ENCODE measurements at places on chromosomes 1 and 21.

GRCh38 chr1:47399138-47399845 lies 16.8 kb upstream of the FOXE3 start:
- no peak for DNase-seq

DNA sequence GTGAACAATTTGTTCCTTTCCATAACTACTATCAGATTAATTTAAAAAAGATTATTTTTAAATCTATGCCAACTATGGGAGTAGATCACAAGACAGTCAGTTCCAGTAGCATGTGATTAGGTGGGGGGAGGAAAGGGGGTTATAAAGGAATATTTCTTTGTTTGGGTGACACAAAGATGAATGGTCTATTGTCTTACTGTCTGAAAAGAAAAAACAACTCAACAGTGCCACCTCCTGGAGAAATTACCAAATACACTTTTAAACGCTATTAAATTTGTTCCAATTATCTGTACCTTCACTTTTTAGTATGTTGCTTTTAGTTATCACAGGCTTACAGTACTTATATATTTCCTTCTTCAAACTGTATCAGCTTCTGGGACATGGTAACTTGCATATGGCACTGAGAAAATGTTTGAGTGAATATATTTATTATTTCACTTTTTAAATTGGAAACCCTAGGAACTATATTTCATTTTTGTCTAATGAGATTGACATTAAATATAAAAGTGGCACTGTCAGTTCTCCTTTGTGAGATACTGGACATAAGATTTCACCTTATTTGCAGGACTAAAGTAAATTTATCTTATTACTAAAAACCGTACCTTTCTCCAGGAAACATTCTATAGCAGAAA lies 1.7 kb upstream of the SORT1 start:
- no peak for DNase-seq

GRCh38 chr1:108557296-108557695 lies 2.6 kb upstream of the EEIG2 start:
- DNase-seq, result no peak

DNA sequence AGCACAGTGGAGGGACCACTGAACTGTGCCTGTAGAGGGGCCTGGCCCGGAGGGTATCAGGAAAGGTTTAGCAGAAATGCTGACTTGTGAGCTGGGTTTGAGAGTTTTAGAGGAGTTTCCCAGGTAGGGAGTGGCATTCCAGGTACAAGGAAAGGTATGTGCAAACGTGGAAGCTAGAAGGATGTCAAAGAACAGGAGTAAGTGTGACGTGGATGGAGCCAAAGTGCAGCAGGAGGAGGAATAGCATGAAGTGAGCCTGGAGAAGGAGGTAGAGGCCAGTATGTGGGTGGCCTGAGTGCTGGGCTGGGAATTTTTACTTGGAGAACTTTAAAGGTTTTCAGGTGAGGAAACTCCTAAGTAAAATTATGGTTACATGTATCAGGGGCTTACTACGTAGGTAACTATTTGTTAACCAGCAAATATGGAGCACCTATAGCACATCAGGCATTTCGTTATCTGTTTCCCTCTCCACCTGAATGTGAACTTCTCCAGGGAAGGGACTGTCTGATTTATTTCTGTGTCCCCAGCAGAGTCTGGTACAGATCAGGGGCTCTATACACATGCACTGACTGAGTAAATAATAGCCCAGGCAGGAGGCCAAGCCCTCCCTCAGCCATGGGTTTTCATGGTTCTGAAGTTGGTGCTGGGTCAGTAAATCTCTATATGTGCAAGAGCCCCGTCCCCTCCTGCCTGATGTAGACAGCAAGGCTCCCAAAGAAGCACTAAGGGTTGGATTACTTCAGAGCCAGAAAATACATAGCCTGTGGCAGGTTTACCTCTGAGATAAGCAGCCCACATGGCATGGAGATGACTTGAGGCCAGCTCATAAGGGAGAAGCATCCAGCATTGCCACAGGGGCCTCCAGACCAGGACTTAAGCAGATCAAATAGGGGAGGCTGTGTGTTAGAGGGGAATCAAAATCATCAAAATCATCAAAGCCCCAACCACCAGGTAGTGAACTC lies 43.4 kb downstream of the CDCP2 start:
- no peak for DNase-seq

- DNase-seq, result no peak
Observed at GRCh38 chr1:9476790-9477463, 62.3 kb upstream of the SLC25A33 start.

DNA sequence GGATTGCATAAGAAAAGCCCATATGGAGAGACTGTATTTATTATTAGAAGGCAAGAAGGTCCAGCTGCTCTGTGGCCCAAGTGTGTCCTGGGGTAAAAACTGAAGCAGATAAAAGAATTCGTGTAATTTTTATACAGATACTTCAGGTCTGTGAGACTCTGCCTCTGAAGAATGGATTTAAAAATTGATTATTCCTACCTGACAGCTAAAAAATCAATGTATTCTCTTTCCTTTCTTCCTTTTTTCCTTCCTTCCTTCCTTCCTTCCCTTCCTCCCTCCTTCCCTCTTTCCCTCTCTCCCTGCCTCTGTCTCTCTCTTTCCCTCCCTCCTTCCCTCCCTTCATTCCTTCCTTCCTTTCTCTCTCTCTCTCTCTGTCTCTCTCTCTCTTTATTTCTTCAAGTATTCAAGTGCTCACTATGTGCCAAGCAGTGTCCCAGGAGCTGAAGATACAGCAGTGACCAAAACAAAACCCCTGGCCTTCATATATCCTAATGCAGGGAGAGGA lies 11.3 kb upstream of the MGST3 start:
- DNase-seq, result no peak

DNA sequence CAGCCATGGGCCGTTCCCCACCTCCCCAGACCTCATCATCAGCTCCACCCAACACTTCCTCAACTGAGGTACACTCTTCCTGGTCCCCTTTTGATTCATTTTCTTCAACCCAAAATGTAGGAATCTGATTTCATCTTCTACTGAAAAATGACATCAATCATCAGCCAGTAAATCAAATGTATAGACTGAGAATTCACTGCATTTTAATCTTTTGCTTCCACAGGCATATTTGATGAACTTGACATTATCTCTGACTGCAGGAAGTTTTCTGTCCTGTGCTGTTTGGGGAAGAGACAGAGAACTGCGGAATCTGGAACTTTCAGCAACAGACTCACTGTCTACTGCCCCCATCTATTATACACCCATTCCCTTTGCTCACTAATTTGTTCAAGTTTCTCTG lies 7.8 kb downstream of the PYHIN1 start:
- no peak for DNase-seq

- DNase-seq, result no peak
Observed at GRCh38 chr1:173893611-173894010, 23.5 kb downstream of the SERPINC1 start.

DNA sequence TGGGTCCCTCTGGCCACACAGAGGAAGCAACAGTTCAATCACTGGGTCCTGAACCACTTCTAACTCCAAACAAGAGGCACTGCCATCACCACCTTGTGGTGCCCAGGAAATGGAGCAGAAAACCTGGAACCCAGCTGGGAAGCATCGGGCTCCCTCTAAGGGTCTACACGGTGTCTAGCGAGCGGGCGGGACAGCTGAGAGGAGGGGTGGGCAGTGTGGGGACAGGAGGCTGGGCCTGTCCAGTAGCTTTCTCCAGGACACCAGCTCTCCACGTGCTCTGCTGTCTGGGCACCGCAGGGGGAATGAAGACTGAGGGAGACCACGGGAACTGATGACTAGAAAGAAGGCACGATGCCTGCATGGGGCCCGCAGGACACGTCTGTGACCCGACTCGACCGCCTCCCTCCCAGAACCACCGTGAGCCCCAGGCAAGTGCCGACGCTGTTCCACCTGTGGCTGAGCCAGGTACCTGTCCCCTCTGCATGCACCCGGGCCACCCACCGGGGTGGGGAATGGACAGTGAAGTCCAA lies 5.4 kb upstream of the PRDM15 start:
- no peak for DNase-seq

DNA sequence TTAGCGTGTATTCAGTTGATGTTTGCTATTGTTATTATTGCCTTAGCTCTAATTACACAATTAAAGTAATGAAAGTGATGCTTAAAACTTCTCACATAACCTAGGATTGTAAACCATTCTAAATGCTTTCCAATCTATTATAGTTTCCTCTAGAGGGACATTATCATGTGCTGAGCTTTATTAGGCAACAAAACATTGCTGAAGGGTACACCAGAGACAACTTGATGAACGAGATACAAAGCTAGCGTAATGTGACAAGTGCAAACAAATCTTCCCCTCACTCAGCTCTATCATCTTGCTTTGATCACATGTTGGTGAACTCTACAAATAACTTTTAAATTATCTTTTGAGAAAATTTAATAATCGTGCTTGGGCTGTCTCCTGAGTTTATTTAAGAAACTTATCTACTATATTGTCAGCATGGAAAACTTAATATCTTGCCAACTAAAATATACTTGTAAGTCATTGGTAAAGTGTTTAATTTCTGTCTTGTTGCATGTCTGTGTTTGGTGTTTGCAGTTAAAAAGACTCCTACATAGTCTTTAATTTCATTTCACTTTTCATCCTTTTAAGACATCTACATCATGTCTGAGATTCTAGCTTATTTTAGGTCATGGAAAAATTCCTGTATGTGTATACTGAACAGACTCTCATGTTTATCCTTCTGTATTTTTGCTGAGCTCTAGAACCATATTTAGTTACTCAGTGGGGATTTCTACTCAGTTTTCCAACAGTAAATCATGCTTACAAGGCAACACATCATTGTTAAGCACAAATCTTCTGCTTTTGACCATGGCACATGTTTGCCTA lies 104.2 kb upstream of the ADAMTS5 start:
- no peak for DNase-seq

GRCh38 chr21:14084701-14085100 lies 126.1 kb downstream of the LIPI start:
- no peak for DNase-seq

- DNase-seq, result no peak
Observed at GRCh38 chr1:100542285-100542684, 4.3 kb downstream of the GPR88 start.

- no peak for DNase-seq
Observed at GRCh38 chr1:33459691-33460090, 12.8 kb upstream of the ZSCAN20 start.

DNA sequence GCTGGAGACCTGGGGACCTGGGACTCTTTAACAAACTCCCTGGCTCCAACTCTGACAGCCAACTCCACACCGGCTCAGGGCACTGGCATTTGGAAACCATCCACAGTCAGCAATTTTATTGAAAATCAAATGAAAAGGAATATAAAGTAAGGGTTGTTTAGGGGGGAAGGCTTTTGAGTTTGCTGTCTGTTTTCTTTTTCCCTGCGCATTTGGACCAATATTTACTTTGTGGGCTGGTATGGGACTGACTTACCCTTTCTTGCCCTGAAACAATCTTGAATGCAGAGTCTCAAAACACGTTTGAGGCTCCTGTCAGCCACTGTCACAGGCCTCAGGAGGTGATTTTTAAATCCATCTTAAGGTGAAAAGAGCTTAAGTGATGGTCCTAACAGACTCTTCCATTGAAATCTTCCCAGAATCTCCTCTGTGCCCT lies 15.4 kb upstream of the EFHD2 start:
- no peak for DNase-seq

DNA sequence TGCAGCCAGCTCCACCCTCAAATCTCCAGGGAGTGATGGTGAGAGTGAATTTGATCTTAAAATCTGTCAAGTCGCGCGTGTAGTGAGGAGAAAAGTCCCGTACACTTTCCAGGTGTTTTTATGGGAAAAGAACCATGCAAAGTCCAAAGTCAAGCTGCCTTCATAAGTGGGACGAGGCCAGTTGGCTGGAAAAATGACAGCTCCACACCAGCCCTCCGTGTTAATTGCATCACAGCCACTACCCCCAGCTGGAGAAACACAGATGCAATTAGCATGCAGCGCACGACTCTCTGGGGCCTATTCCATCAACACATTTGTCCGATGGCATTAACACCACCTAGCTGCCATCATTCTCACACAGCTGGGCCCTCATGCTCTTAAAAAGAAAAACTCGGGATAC lies 68.4 kb downstream of the KLHDC7A start:
- no peak for DNase-seq

DNA sequence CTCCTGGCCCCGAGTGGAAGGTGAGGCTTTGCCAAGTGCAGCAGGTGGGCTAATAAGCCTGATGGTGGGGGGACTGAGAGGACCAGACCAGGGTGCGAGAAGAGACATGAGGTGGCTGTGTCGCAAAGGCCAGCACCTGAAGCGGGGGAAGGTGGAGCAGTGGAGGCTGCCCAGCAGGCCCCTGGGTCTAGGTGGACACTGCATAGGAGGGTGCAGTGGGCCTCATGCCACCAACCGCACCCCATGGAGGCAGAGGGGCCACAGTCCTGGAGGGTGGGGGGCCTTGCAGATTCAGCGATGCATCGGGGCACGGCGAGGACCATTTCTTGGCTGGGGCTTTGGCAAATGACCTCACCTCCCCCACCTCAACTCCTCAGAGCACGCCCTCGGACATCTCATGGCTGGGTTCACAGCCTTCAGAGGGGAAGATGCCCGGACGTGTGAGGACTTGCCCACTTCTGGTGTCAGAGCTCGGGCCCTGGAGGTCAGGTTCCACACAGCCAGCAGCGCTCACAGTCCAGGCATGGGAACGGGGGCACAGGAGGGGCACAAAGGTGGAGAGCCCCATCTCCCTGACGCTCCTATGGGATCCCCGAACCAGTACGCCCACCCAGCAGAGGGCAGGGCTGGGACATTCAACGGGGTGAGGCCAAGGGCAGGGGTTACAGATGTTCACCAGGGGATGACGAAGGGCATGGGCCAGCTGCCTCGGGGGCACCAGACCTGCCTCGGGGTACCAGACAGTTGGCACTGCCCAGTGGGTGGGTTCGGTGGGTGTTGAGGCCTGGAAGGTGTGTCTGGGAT lies 35.4 kb downstream of the UBE2G2 start:
- no peak for DNase-seq

DNA sequence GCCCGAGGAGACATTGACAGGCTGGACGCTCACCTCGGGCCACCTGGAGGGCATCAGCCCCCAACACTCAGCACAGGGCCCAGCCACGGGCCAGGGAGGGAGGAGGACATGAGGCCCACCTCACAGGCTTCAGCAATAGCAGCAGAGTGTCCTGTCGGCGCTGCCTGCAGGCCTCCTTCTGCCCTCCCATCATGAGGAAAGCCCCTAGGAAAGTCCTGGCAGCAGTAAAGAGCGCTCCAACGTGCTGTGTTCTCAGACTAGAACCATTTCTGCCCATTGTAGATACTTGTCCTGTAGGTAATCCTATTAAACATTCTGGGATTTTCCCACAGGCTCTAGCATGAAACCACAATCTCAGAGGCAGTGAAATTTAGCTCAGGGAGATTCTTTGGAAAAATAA lies 62.0 kb upstream of the GALNT2 start:
- no peak for DNase-seq

Data from T-helper 22 cell (primary cell).